Activated CD4-positive, alpha-beta memory T cell treated with anti-CD3 and anti-CD28 coated beads for 36 hours (primary cell): ENCODE measurements at places on chromosomes 5 and 9. TPM values are rescaled to one million over a fixed set of nuclear protein-coding genes. Genes with fewer than 3 reads are reported as not detected.

The TICAM2 gene
- total RNA-seq = 2.0 TPM

The TRPM6 gene
- total RNA-seq = 0.10 TPM

The CCDC127 gene
- 5.0 TPM for total RNA-seq

The C9 gene
- not detected for total RNA-seq

The MARCHF11 gene
- not detected for total RNA-seq

The ARHGEF28 gene
- total RNA-seq = 0.05 TPM

The QRFP gene
- total RNA-seq = not detected

The PURA gene
- 12.3 TPM for total RNA-seq

The RAD23B gene
- 111 TPM for total RNA-seq

The RNF208 gene
- total RNA-seq = 3.4 TPM

The BICD2 gene
- 16.5 TPM for total RNA-seq

The CCDC192 gene
- not detected for total RNA-seq

The EPB41L4B gene
- 0.21 TPM for total RNA-seq

The ADRA1B gene
- not detected for total RNA-seq

The FBP2 gene
- not detected for total RNA-seq

The GKAP1 gene
- 4.6 TPM for total RNA-seq

The PRELID1 gene
- total RNA-seq = 248 TPM

The SLC12A2 gene
- total RNA-seq = 9.9 TPM

The CTSL gene
- total RNA-seq = 26.1 TPM

The FUT7 gene
- total RNA-seq = 0.85 TPM

The DNM1 gene
- 1.1 TPM for total RNA-seq

The IFNA21 gene
- total RNA-seq = not detected

The TMEM215 gene
- total RNA-seq = not detected

The NOTCH1 gene
- total RNA-seq = 67.0 TPM

The GLIPR2 gene
- 25.8 TPM for total RNA-seq

The TMEM232 gene
- total RNA-seq = 0.92 TPM

The SLC34A1 gene
- 0.15 TPM for total RNA-seq

The TAL2 gene
- not detected for total RNA-seq

The TEX48 gene
- 1.2 TPM for total RNA-seq

The TLN1 gene
- total RNA-seq = 287 TPM

The CYLC2 gene
- not detected for total RNA-seq

The TRIM36 gene
- not detected for total RNA-seq

The AQP7 gene
- 0.12 TPM for total RNA-seq

The ACSL6 gene
- 6.0 TPM for total RNA-seq

The SPATA31A3 gene
- not detected for total RNA-seq

The PCDHB9 gene
- not detected for total RNA-seq

The CDH6 gene
- not detected for total RNA-seq

The NR2F1 gene
- not detected for total RNA-seq

The ADGRD2 gene
- total RNA-seq = not detected

The GRIA1 gene
- not detected for total RNA-seq

The DCANP1 gene
- not detected for total RNA-seq

The PIGO gene
- 19.3 TPM for total RNA-seq

The F2RL2 gene
- not detected for total RNA-seq

The SLC36A2 gene
- total RNA-seq = not detected

The BSPRY gene
- 7.6 TPM for total RNA-seq
